Epithelial cell of proximal tubule (primary cell): ENCODE measurements at places on chromosomes 5 and 9. TPM values are rescaled to one million over a fixed set of nuclear protein-coding genes. Genes with fewer than 3 reads are reported as not detected.

DNA sequence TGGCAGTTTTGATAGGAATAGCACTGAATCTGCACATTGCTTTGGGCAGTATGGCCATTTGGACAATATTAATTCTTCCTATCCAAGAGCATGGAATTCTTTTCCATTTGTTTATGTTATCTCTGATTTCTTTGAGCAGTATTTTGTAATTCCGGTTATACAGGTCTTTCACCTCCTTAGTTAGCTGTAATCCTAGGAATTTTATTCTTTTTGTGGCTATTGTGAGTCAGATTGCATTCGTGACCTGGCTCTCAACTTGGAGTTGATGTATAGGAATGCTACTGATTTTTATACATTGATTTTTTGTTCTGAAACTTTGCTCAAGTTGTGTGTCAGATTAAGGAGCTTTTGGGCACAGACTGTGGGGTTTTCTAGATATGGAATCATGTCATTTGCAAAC, 24.0 kb downstream of the TMEM161B start:
- DNase-seq = no peak

GRCh38 chr5:124614105-124614504, 132.3 kb downstream of the ZNF608 start:
- no peak for DNase-seq

- DNase-seq = no peak
Observed at GRCh38 chr5:9099689-9100088, 446.2 kb downstream of the SEMA5A start.

DNA sequence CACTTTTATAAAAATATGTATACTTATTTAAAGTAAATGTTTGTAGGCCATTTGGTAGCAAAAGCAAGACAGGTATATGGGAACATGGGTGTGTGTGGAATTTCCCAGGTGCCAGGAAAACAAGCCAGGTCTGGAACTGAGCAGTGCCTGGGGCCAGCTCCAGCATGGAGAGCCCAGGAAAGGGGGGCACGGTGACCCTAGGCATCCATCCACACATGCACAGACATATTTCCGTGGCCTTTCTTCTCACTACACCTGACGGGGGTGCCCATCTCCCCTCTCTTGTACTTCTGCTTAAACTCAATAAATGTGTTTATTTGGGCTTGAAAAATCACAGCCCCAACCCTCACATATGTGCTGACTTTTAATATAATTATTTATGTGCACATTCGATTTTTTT, 31.2 kb upstream of the CXCL14 start:
- DNase-seq = no peak

- no peak for DNase-seq
Observed at GRCh38 chr5:138502521-138502920, 37.2 kb downstream of the EGR1 start.

DNA sequence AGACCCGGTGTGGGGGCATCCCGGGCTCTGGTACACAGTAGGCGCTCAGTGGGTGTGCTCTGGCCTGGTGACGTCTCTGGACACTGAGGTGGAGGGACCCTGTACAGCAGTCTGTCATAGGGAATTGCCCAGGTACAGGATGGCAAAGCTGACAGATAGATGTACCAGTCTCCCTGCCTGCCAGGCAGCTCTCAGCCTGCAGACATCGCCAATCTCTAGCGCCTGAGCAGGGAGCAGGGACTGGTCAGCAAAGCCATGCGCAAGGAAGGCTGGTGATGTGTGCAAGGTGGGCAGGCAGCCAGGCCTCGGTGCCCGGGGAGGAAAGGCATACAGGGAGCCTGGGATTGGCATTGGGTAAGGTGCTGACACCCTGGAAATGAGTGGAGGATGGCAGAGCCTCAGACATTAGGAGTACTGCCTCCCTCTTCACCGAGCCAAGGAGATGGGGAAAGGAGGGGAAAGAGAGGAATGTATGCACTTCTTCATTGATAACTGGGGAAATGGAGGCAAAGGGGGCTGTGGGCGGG, 33.9 kb upstream of the BRD3 start:
- DNase-seq = no peak

- no peak for DNase-seq
Observed at GRCh38 chr9:130971294-130971849, 32.3 kb upstream of the FIBCD1 start.

- no peak for DNase-seq
Observed at GRCh38 chr5:147558826-147559225, 49.0 kb upstream of the DPYSL3 start.

DNA sequence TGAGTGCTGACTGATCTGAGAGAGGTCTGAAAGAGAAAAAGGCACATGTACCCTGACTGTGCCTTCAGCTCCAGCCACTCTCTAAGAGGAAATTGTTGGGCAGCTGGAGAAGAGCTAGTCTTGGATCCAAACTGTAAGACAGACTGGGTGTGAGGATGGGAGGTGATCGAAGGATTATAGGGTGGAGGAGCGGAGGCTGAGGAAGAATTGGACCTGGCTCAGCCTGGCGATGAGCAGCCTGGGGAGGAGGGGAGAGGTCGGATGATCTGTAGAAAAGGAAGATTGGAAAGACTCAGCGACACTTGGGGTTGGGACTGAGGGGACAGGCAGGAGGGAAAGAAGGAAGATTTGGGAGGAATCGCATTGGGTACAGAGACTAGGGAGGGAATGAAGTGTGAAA, 98.6 kb upstream of the SLC25A48 start:
- no peak for DNase-seq

- no peak for DNase-seq
Observed at GRCh38 chr5:9737265-9737664, 107.1 kb upstream of the TAS2R1 start.

DNA sequence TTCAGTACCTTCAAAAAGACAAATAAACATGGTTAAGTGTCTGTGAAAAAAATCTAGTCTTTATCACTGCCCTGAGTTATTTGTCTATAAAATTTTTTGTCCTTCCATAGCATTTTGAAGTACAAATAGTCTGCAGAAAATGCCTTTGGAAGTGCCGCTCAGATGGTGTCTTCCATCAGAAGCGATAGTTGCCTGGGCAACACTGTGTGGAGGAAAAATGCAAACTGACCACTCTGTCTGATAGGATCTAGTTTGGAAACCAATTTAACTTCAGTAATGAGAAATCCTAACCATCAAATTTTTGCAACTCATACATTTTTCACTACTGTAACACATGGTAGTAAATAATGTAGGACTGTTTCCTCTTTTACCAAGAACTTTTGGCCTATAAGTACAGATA, 449.9 kb downstream of the PRELID2 start:
- no peak for DNase-seq

GRCh38 chr5:38719916-38720315, 125.9 kb upstream of the OSMR start:
- DNase-seq = peak; percentile 84

GRCh38 chr5:5316334-5316733, 106.1 kb upstream of the ICE1 start:
- DNase-seq = no peak

DNA sequence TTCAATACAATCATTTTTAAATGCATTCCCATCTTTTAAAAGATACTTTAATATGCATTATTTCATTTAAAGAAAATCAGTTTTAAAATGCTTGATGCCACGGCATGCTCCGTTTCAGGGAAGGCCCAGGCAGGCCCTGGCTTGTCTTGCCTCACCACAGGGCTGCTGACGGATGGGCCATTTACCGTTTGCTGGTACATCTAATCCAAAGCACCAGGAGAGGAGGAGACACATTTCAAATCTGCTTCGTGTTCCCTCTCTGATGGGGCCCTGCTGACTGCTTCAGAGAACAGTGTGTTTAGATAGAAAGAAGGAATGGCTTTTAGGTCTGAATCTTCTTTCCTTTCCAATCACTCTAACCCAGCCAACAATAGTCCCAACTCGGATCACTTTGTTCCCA, 185.2 kb downstream of the DCP2 start:
- DNase-seq = no peak

DNA sequence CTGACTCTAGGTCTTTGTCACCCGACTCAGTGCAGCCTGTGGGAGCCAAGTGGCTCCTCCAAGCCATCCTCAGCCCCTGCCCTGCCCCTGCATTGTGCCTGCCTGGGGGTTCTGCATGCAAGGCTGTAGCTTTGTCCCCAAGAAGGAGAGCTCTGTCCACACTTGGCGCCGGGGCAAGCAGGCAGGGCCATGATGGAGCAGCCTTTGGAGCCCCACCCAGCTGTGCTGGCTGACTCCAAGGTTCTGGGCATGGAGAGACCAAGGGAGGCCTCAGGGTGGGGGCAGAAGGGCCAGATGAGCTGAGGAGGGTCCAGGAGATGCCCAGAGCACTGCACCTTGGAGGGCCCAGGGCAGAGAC, 226.2 kb downstream of the CACNA1B start:
- DNase-seq = no peak

- no peak for DNase-seq
Observed at GRCh38 chr9:113631137-113631765, 167.7 kb downstream of the RGS3 start.

GRCh38 chr9:72589667-72590521, 68.5 kb downstream of the TMC1 start:
- peak; percentile 66 for DNase-seq

DNA sequence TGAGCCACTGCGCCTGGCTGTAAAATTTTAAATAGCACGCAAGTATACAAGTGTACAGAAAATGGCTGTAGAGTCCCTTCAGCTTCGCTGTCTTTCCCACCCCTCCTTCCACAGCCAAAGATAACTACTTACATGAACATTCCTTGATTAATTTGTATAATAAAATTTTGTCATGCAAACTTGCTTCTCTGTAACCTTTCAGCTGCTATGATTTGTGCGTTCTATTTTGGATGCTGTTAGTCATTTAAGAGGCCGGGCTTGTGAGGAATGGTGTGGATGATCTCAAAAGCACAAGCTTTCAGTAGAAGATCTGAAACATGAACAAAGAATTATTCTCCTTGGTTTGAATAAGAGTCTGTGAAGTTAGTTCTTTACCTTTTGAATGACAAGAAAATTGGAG, 115.0 kb upstream of the TLE1 start:
- no peak for DNase-seq

DNA sequence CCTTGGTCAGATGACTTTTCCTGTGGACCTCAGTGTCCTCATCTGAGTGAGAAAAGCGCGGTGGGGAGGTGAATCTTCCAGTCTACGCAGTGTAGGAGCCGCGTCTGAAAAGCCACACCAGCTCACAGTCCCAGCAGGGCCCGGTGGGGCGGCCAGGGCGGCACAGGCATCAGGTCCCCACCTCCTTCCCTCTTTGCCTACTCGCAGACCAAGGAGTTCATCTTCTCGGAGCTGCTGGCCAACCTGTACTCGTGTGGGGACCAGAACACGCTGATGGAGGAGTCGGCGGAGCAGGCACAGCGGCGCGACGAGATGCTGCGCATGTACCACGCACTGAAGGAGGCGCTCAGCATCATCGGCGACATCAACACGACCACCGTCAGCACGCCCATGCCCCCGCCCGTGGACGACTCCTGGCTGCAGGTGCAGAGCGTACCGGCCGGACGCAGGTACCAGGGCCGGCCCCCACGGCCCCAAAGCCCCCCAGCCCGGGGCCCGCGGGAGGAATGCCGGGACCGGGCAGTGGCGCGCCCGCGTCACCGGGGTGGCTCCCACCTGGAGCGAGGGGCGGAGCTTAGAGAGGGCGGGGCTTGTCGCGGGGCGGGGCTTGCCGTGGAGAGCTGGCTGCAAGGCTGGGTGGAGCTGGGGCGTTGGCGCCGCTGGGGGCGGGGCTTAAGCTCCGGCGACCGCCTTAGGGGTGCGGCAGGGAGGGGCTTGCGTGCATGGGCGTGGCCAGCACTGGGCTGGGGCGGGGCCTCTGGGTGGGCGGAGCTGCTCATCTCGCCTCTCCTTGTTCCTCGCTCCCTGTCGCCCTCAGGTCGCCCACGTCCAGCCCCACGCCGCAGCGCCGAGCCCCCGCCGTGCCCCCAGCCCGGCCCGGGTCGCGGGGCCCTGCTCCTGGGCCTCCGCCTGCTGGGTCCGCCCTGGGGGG, 25.6 kb downstream of the GOLGA2 start:
- DNase-seq = no peak

DNA sequence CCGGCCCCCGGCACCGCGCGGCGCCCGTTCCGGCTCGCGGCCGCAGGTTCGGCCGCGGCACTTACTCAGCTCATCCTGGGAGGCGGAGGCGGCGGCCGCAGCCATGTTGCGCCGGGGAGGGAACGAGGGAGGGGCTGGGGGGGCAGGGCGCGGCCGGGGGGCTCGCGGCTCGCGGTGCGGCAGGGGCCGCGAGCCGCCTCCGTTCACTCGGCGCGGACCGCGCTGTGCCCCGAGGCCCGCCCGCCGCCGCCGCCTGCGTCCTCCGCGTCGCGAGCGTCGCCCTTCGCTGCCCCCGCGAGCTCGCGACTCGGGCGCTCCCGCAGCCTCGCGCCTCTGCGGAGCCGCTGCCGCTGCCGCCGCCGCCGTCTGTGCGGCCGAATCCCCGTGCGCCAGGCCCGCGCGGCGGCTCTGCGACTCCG, 735 bp downstream of the ECPAS start:
- DNase-seq = no peak

- DNase-seq = peak; percentile 50
Observed at GRCh38 chr9:114820776-114821501, 15.1 kb upstream of the TNFSF15 start.

GRCh38 chr9:124370896-124371582, 44.2 kb downstream of the PSMB7 start:
- no peak for DNase-seq

- DNase-seq = no peak
Observed at GRCh38 chr9:38259056-38259455, 133.4 kb upstream of the ALDH1B1 start.

GRCh38 chr5:69048230-69048629, 45.6 kb upstream of the SLC30A5 start:
- DNase-seq = no peak

The BNC2 gene
- total RNA-seq = 2.9 and 3.7 TPM in 2 replicates

The SHB gene
- total RNA-seq = 32.7 and 43.8 TPM in 2 replicates

The PCDHGB5 gene
- 4.0 and 6.5 TPM in 2 replicates for total RNA-seq

The CORO2A gene
- total RNA-seq = 3.7 and 5.7 TPM in 2 replicates

The IL31RA gene
- total RNA-seq = 2.5 and 2.9 TPM in 2 replicates

The GABRB2 gene
- not detected in 2 replicates for total RNA-seq

The ACOT12 gene
- not detected in 2 replicates for total RNA-seq

The KIF24 gene
- total RNA-seq = 2.2 and 5.2 TPM in 2 replicates

The HTR1A gene
- not detected in 2 replicates for total RNA-seq

The CATSPER3 gene
- 0.29 TPM in 1 of 2 replicates, not detected in the other for total RNA-seq

The IGFBPL1 gene
- total RNA-seq = 4.3 and 8.8 TPM in 2 replicates

The RNF183 gene
- 3.9 TPM in 1 of 2 replicates, not detected in the other for total RNA-seq

The BRINP1 gene
- 1.4 and 2.5 TPM in 2 replicates for total RNA-seq

The FASTKD3 gene
- 8.4 and 17.9 TPM in 2 replicates for total RNA-seq
